ENCODE measurements at places on chromosomes 3 and 15.

DNA sequence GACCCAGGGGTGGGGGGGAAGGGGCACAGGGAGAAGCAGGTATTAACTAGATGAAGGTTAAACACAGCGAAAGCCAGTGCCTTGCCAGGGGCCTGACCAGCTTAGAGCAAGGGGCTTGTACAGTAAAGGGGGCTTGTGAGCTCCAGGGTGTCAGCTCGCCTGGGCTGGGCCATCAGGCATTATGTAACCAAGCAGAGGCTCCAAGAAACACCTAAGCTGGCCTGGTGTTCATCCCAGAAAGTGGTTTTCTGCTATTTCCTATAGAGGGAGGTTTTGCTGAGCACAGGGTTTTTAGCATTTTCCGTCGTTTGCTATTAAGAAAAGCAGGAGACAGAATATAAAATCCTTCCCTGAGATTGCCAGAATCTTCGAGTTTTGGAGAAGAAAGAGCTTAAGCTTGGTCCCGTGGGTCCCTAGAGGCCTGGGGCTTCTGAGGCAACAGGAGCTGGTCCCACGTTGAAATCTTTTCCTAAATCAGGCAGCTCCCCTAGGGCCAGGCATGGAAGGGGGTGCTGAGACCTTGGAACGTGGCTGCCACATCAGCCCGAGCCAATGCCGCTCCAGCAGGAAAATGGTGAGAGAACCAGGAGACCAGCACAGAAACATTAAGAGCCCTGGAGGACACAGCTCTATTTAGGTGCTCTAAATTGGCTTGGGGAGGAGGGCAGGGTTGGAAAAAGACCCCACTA lies 71.4 kb downstream of the ISG20 start:
- no peak for DNase-seq

- no peak for DNase-seq
These were observed 11.7 kb upstream of the DUSP7 start for GRCh38 chr3:52068055-52068571.

DNA sequence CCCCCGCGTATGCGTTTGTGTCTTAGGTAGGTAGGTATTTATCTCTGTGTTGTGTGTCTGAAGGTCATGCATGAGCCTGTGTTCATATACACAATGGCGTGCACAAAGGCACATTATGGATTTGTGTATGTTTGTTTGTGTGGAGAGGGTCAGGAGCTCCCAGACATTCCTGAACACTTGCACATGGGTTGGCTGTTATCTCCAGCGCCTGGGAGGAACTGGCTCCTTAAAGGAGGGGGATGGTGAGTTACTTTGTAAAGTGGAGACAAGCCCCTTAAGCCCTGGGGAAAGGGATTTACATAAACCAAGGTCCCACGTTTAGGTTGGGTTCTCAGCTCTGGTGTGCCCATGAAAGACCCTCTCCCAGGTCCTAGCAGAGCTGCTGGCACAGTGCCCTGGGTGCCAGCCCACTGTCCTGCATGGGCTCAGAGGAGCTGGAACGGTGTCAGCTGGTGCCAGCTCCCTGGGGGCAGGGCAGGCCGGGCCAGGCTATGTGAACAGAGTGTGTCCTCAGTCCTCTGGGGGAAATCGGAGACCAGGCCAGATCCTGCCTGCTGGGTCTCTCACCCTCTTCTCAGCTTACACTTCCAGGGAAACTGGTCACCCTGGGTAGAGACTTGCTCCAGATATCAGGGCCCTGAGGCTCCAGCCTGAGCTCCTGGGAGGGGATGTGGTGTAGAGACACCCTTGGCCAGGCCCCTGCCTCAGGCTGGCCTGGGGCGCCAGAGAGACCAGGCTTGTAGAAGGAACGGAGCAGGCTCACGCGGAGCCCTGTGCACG lies 25.1 kb downstream of the SNX33 start:
- DNase-seq, result peak; percentile 89

- DNase-seq, result peak; percentile 22
These were observed 157.9 kb downstream of the SUCNR1 start for GRCh38 chr3:152031321-152031720.

DNA sequence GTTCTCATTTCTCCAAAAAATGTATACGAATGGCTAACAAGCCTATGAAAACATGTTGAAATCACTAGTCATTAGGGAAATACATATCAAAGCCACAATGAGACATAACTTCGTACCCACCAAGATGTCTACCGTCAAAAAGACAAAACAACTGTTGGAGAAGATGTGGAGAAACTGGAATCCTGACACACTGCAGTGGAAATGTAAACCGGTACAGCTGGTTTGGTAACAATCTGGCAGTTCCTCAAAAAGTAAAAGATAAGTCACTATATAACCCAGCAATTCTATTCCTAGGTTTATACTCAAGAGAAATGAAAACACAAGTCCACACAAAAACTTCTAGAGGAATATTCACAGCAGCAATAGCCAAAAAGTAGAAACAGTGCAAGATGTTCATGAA lies 7.0 kb downstream of the SCAPER start:
- DNase-seq, result no peak

- no peak for DNase-seq
These were observed 168.4 kb downstream of the STAC start for GRCh38 chr3:36548712-36549111.

GRCh38 chr15:75675579-75676404 lies 28.1 kb downstream of the SNX33 start:
- no peak for DNase-seq

- no peak for DNase-seq
These were observed 1239.7 kb upstream of the ALCAM start for GRCh38 chr3:104126864-104127553.

- DNase-seq, result no peak
These were observed 51.2 kb upstream of the PRR20G start for GRCh38 chr3:127339016-127339415.

DNA sequence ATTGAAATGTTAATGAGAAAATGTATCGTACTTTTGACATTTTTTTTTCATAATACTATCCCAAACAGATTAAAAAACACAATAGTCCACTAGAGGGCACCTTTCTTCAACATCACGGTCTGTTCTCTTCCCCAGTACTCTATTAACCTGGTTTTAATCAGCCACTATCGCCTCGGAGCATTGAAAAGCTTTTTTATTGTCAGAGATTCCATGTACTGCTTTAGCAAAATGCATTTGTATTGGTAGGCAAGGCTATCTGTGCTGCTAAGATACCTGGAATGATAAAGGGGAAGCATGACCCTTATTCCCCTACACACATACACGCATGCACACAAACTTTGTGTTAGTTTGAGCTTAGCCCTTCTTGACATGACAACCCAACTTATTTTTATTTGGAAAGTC lies 160.1 kb upstream of the IL12A start:
- peak; percentile 77 for DNase-seq

DNA sequence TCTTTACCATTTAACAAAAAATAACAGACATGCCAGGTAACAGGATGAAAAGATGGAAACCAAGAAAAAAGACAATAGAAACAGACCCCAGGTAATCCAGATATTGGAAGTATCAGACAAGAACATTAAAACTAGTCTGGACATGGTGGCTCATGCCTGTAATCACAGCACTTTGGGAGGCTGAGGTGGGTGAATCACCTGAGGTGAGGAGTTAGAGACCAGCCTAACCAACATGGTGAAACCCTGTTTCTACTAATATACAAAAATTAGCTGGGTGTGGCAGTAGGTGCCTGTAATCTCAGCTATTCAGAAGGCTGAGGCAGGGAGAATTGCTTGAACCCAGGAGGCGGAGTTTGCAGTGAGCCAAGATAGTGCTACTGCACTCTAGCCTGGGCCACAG lies 40.6 kb downstream of the ACAD9 start:
- DNase-seq, result no peak

DNA sequence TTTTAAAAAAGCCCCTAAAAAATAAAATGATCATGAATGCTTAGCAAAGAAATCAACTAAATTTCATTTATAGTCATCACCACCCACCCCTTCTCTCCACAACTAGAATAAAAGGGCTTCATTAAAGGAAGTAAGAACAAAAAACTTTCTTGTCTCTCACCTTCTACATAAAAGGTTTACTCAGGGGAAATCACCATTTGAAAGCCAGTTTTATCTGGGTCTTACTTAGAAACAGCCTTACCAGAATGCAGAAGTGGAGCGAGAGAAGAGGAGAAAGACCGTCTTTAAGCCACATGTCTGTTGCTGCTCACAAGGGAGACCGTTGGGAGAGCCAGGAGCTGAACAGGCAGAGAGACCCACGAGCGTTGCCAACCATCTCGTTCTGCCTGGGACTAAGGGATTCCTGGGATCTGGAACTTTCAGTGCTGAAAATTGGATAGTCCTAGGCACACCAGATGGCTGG lies 350.1 kb upstream of the PROK2 start:
- DNase-seq, result no peak

- no peak for DNase-seq
These were observed 108.4 kb downstream of the MBNL1 start for GRCh38 chr3:152377184-152377570.

All from cardiac fibroblast (primary cell).